CD4-positive, alpha-beta T cell treated with Interleukin-15 for 4 hours (primary cell): ENCODE measurements at places on chromosomes 6 and 20.

- no peak for DNase-seq
These were observed 488.0 kb downstream of the BCKDHB start for GRCh38 chr6:80594461-80594860.

DNA sequence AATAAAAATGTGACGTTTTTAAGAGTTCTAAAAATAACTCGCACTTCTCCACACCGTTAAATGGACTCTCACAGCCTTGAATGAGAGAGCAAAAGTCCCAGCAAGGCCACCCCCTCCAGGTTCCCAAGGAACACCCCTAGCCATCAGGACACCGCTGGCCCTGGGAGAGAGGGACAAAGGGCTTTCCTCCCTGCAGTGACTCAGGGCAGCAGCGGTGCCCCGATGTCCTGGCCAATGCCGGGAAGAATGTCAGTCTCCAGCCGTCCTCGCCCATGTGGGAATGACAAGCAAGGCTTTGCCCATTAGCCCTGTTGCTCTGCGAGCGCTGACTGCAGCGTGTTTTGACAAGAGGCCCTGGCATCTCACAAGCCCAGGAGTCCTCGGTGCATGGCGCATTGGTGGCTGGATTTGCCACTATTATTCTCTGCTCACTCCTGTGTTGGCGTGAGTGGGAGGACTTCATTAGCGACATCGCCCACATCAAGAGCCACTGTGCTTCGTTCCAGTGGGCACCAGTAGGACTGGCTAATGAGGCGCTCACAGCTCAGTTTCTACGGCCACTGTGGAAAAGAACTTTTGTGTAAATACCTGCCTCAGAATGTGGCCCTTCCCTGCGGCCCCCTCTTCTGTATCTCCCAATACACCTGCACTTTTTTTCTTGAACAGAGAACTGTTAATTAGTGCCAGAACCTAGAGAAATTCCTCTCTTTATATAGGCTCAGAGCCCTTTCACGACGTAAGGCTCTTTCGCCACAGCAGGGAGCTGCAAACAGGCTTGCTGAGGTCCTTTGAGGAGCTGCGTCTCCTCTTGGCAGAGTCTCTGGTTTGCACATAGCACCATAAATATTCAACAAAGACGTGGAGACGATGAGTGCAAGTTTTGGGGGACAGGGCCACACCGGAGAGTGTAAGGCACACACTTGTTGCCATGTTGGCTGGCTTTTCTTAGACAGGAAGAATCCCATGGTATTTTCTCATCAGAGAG, 336.6 kb downstream of the TAF4 start:
- no peak for DNase-seq

GRCh38 chr6:167130008-167130677, 7.2 kb downstream of the CCR6 start:
- no peak for DNase-seq

DNA sequence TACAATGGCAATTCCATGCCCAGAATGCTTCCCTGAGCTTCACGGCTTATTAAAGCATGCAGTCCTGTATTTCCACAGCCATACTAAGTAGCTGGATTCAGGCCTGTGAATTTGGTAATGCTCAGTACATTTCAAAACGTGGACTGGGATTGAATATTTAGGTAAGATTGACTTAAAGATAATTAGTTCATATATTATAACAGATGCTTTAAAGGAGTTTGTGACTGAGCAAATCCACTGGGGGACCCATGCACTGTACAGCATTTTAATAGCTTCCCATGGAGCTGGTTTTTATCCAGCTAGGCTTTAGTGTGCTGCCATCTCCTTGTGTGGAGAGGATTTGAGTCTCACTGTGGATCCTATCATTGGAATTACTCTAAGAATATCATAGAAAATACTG, 420.9 kb upstream of the FLRT3 start:
- no peak for DNase-seq

GRCh38 chr20:62025832-62026563, 39.7 kb downstream of the TAF4 start:
- no peak for DNase-seq

DNA sequence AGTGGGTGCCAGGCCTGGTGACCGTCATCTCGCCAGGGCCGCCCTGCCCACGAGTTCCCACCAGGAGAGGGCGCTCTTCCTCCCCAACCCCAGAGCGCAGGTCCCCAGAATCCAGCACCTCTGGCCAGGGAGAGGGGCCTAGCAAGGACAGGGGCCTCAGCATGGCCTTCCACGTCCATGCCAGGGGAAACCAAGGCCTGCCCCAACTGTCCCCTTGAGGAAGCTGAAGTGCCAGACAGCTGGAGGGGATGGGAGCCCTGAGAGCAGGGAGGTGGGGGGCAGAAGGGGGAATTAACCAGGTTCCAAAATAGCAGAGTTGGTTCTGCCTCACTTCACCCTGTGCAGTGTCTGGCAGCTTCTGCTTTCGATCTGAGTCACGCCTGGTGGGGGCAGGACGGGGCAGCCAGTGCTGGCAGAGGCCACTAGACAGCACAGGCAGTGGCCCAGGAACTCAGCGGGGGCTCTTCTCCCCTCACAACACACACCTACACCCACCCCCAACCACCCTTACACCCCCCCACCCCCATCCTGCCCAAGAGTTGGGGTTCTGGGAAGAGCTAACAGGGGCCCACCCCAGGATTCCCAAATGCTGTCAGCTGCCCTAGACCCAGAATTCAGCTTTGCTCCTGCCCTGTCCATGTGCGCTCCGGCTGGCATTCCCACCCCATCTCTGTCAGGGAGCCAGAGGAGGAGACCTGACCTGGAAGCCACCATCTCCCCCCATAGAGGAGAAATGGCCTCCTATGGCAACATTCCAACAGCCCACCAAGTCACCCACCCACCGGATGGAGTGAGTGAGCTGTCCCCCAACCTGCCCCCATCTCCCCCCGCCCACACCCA, 29.2 kb downstream of the TFEB start:
- peak; percentile 64 for DNase-seq

GRCh38 chr6:35745509-35745908, 8.7 kb downstream of the ARMC12 start:
- DNase-seq: no peak

DNA sequence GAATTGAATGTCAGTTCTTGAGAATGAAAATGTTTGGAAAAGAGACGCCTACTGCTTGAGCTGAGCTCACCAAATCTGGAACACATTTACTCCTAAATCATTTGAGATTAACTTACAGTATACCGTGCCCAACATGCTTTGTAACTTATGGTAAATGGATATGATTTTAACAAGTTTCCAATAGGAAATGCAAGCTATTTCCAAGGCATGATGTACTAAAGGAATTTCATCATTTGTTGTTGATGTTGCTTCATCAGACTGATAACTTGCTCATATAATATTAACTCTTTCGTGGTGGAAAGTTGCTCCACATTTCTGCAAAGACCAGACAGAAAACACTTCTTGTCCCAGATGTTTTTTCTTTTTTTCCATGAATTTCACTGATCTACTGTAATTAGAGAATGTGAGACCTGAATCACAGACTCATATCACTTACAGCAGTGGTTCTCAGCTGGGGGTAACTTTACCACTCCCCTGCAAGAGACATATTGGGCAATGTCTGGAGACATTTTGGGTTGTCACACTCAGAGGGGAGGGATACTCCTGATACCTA, 116.6 kb upstream of the TRAF3IP2 start:
- DNase-seq: no peak

GRCh38 chr6:170165471-170166117, 125.3 kb downstream of the DLL1 start:
- no peak for DNase-seq

- DNase-seq: no peak
These were observed 9.6 kb upstream of the FOXF2 start for GRCh38 chr6:1379788-1380147.

DNA sequence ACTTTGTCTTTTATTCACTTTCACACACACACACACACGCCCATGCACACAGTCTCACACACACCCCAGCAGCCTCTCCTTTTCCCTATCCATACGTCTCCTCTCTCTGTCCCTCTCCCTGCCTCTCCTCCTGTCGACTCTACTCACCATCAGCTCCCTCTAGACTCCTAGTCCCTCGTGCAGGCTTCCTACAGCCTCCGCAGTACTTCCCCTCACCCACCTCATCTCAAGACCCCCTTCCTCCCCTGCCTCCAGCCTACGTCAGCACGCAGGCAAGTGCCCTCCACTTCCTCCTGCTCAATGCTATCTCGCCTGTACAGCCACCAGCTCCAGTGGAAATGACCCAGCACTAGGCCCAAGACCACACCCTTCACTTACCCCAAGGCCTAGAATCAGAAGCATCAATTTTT, 820 bp upstream of the TREML2 start:
- DNase-seq: no peak

- DNase-seq: no peak
These were observed 54.2 kb downstream of the OPN5 start for GRCh38 chr6:47836046-47836445.

- DNase-seq: no peak
These were observed 149.0 kb upstream of the ZNF217 start for GRCh38 chr20:53742685-53743081.

DNA sequence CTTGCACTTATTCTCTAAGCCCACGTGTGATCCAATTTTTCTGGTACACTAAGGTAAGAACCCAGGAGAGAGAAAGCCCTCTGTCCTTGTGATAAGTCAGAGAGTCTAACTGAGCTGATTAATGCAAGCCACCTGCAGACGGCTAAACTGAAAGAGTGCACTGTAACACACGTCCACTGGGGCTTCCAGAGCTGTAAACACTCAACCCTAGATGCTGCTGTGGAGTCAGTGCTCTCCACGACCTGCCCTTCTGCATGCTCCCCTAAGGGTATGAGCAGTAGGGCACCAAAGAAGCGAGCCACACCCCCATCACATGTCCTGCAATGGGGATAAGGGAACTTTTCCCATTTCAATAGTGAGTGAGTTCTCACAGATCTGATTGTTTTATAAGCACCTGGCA, 55.7 kb downstream of the TXLNB start:
- DNase-seq: no peak

DNA sequence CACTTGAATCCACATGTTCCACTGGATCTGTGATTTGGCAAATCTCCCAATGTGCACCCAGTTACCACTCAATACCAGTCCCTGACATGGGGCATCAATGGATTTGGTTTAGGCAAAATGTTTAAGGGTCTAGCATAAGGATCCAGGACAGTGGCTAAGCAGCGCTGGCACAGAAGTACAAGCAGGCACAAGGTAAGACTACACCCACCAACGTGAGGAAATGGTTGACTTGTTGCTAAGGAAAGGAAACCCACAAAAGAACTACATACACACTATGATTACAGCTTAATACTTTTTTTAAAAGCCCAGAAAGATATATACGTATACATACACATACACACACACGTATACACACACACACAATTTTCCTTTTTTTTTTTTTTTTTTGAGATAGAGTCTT, 79.0 kb downstream of the DNAAF9 start:
- DNase-seq: peak; percentile 7

GRCh38 chr6:131807644-131808459, at the start of gene ENPP1:
Gene ENPP1 (plus strand): TSS chr6:131808020. CDS start chr6:131808036, 16 bp downstream.
- peak; percentile 53 for DNase-seq

GRCh38 chr20:43220612-43221011, 30.9 kb upstream of the PTPRT start:
- no peak for DNase-seq

DNA sequence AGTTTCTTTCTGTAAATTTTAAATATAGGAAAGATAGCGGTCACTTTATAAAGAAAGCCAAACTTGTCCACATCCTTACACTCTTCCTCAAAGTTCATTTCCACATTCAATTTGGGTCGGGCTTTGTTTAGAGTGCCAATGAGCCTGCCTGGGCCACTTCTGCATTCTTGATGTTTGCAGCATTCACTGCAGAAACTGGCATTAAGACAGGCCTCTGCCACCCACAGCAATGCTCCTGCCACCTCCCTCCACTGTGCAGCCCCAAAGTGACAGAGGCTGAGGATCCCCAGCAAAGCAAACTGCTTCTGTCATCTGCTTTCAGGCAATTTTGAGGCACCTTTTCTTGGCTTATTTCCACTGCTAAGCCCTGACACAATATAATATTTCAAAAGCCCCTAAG, 61.2 kb downstream of the TNFAIP3 start:
- no peak for DNase-seq

DNA sequence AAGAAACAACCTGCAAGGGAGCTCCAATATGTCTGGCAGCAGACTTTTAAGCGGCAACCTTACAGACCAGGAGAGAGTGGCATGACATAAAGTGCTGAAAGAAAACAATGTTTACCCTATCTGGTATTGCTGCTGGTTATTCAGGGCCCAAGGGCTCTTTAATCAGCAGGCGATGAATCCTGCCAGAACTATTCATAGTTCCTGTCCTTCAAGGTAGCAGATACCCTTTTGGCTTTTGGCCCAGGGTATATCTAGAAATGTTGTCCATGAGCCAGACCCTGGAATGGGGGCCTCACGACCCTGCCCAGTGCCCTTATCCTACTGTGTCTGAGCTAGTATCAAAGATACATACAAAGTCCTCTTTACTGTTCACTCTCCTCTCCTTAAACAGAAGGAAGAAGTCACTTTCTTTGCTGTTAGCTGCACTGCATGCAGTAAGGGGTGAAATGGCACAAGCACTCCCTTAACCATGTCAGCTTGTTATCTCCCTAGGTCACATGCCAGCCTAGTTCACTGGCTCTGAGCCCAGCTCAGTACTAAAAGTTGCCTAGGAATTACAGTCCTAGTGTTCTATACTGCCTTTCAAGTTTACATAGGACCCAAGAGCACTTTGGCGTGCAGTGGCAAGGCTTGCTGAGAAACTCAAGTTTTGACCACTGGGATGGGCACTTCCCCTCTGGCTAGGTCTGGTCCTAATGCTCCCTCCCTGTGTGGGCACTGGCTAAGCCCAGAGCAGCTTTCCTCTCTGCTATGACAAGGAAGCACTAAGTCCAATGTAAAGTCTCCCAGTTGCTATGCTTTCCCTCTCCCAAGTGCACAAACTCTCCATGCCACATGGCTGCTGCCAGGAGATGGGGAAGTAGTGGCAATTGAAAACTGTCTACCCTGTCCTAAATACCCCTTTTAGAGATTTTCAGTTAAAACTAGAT, 122.0 kb downstream of the HTR1B start:
- DNase-seq: no peak

DNA sequence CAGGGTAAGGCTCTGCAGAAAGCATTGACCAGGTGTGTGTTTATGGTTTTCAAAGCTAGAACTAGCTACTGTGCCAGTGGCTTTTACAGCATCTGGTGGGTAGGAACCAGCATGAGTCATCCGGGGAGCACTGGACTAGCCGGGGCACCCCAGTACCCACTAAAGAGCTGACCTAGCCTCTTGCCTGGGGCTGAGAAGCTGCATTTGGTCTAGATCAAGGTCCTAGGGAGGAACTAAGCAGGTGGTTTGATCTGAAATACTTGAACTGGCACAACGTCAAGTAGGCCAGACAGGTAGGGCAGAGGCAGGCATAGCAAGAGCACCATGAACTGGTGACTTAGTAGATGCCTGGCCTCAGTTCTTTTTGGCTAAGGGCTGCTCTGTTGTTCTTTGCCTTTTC, 109.8 kb upstream of the PTPRK start:
- DNase-seq: no peak
